ENCODE measurements at places on chromosomes 16 and 17. TPM values are rescaled to one million over a fixed set of nuclear protein-coding genes. Genes with fewer than 3 reads are reported as not detected.

TBC1D26 gene
- not detected for total RNA-seq

DHX58 gene
- total RNA-seq: 0.40 TPM

OSBPL7 gene
- total RNA-seq: 10.1 TPM

IL21R gene
- 0.05 TPM for total RNA-seq

BCAR1 gene
- 121 TPM for total RNA-seq

DNAAF8 gene
- 1.3 TPM for total RNA-seq

C16orf54 gene
- total RNA-seq: not detected

ATP1B2 gene
- 0.20 TPM for total RNA-seq

AANAT gene
- total RNA-seq: 0.34 TPM

SOCS1 gene
- 5.9 TPM for total RNA-seq

PPP1R27 gene
- not detected for total RNA-seq

CLEC18B gene
- total RNA-seq: 0.13 TPM

INCA1 gene
- 1.3 TPM for total RNA-seq

SLC47A1 gene
- 21.0 TPM for total RNA-seq

GP1BA gene
- total RNA-seq: not detected

RNF43 gene
- total RNA-seq: 0.38 TPM

MYADML2 gene
- total RNA-seq: not detected

USP6 gene
- 0.04 TPM for total RNA-seq

Measured in A549 treated with ZK216348 at 1 μM for 4 hours (cell line).